Stimulated activated CD4-positive, alpha-beta T cell treated with anti-CD3 and anti-CD28 coated beads, Interleukin-1b, Interleukin-23, amount 100 ng/mL, for 1 hour (primary cell): ENCODE measurements at places on chromosomes 5 and 9.

GRCh38 chr9:88399966-88400365 lies 11.7 kb downstream of the SPIN1 start:
- no peak for DNase-seq

DNA sequence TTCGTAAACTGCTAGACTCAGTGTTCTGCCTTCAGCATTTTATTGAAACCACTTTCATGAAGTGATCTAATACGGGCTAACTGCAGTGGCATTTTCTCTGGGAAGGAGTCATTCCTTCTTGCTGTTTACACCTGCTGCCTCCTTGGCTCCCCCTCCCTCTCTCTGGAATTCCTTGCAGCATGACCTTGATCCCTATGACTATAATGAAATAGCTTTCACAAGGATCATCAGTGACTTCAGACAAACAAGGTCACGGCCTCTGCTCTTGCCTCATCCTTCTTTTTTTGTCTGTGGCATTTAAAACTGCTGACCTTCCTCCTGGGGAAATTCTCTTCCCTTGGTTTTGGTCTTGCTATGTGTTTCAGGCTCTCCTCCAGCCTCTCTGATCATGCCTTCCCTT lies 90.2 kb downstream of the ZNF462 start:
- no peak for DNase-seq

- DNase-seq, result no peak
These were observed 4.5 kb downstream of the TTC23L start for GRCh38 chr5:34843497-34843896.

DNA sequence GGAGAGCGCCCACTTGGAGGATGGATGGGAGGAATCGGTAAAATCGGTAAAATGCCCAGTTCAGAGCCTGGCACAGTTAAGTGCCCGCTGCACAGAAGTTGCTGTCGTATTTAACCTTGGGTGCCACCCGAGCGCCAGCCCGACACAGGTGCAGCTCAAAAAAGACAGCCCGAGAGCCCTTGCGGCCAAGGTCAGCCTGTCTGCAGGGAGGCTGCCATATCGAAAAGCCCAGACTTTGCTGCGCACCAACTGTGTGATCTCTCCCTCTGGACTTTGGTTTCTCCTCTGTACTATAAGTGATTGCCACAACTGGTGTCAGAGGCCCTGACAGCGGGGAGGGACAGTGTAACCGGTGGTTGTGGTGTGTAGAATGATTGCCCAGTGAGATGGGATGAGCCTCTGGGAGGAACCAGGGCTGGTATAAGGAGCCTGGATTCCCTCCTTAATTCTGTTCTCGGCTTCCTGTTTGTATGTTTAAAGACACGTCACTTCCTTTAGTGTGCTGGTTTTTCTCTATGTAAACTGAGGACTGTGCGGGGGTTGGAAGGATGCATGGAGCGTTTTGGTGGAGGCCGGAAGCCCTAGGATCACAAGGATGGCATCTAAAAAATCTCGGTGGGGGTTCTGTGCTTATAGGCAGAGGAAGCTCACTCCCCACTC lies 792 bp downstream of the NTMT1 start:
- DNase-seq, result no peak

DNA sequence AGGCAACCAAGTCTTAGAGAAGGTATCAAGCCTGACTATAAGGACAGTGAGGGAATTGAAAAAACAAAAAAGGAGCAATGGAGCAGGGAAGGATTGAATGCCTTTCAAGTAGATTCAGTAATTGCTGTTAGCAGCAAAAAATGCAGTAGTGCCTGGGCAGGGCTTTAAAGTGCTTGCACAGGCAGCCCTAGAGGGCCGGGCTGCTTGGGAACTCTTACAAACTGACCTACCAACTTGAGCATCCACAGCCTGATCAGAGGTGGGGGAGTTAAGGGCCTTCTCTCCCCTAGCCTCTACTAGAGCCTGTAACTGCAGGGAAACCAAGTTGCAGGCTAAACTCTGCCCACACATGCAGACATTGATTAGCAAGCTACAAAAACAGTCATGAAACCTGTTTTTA lies 19.4 kb downstream of the FXN start:
- DNase-seq, result no peak

- DNase-seq, result no peak
These were observed 1.8 kb upstream of the FAM78A start for GRCh38 chr9:131277910-131278701.

- no peak for DNase-seq
These were observed 230.4 kb downstream of the DOCK8 start for GRCh38 chr9:445033-445432.

GRCh38 chr5:132215329-132215728 lies 12.3 kb downstream of the P4HA2 start:
- DNase-seq, result no peak

GRCh38 chr5:53987101-53987500 lies 323.3 kb downstream of the ARL15 start:
- no peak for DNase-seq

DNA sequence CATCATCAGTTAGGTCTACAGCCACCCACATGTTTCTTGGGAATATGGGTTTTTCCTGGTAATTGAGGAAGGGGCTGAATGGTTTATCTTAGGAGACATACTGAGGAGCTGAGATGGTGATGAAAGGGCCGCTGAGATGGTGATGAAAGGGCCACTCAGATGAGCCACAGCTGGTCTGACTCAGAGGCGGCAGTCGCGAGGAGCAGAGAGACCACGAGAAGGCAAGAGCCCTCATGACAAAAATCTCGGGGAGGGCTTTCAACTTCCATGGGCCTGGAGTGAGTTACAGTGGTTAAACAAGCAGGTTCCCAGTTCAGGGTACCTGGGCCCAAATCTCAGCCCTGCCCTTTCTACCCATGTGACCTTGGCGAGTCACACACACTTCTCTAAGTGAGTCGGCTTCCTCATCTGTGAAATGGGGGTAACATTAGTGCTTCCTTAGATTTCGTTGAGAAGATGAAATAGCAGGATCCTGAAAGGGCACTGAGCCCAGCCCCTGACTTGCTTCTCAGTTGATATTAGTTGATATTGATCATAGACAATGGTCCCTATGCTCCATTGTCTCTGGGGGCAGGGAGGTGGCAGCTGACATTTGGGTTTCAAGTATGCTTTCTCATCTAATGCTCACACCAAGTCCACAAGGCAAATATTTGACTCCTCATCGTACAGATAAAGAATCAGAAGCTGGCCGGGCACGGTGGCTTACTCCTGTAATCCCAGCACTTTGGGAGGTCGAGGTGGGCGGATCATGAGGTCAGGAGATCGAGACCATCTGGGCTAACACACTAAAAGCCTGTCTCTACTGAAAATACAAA lies 169.5 kb downstream of the RGS3 start:
- no peak for DNase-seq

DNA sequence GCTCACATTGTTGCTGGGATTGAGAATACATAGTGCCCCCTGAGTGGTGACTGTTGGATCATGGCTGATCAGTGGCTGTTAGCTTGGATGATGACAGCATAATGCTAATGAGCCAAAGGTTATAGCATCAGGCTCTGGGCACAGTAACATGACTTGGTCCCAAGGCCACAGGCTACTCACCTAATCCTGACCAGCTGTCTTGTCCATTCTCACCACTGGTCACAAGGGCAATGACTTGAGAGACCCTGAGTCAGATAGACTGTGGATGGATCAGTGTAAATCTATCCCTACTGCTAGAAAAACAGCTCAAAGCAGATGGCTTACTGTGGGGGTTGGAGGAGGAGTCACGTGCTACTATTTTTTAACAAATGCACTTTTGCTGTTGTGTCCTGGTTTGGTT lies 74.7 kb downstream of the AOPEP start:
- no peak for DNase-seq

GRCh38 chr5:80736730-80737129 lies 81.9 kb upstream of the DHFR start:
- DNase-seq, result no peak

GRCh38 chr5:149094996-149095395 lies 32.1 kb upstream of the SH3TC2 start:
- no peak for DNase-seq

DNA sequence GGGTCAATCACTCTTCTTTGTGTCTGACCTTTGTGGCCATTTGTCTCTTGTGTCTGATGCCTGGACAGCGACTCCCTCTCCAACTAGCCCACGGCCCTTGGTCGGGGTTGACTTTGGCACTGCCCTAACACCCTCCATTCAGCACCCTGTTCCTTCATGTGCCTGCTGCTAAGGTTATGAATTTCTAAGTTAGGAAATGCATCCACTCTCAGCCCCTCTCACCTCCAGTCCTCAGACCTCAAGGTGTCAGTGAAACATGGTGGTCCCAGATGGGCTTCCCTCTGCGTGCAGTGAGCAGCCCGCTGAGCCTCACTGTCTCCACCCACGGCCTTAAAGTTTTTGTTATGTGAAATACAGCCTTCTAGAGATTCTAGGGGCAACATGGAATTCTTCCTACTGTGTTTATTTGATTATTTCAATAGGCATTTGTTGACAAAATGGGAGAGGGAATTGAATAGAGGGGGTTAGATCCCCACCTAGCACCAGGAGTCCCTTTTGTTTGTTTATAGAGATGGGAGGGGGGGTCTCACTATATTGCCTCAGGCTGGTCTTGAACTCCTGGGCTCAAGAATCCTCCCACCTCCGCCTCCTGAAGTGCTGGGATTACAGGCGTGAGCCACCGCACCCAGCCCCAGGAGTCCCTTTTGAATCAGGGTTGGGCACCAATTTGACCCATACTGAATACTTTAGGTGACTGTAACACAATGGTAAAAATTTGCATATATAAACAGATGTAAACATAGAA lies 1.6 kb upstream of the GLIPR2 start:
- no peak for DNase-seq

DNA sequence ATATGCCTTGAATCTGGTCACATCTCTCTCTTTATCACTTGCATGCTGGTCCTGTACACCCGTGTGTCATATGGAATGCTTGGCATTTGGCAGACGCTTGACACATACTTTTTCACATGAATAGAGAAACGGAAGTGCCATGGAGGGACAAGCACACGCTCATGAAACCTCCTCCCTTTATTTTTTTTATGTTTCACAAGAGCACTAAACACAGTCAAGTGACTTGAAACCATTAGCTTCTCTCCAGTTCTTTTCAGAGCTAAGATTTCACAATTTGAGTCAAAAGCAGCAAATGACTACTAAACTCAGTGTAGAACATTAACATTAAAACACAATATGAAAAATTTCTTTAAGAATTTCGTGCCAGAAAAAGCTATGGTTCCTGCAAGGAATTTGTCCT lies 151.1 kb downstream of the DOCK2 start:
- no peak for DNase-seq

GRCh38 chr5:103119070-103119764 lies 721 bp downstream of the GIN1 start:
- no peak for DNase-seq

DNA sequence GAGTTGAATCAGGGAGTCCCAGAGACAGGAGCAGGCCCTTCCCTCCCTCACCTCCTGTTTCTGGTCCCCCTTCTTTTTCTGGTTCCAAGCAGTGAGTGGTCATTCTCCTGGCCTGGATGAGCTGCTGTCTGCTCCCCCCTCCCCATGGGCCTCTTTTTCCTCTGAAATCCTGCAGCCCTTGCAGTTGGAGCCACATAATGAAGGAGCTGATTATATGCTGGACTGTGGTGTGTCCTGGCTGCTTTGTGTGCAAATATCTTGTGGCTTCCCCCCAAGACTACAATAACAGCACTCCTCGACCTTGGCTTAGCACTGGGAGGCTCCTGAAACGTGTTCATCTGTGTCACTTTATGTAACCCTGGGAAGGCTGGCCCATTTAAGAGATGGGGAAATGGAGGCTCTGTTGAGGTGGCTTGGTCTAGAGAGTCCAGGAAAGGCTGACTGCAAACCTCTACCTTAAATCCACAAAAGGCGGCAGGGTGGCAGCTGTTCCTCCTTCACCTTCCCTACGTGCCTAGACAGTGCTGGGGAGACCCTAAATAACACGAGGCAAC lies 69.2 kb downstream of the SH3PXD2B start:
- DNase-seq, result no peak

GRCh38 chr9:81724242-81724889 lies 35.0 kb upstream of the TLE1 start:
- DNase-seq, result no peak

DNA sequence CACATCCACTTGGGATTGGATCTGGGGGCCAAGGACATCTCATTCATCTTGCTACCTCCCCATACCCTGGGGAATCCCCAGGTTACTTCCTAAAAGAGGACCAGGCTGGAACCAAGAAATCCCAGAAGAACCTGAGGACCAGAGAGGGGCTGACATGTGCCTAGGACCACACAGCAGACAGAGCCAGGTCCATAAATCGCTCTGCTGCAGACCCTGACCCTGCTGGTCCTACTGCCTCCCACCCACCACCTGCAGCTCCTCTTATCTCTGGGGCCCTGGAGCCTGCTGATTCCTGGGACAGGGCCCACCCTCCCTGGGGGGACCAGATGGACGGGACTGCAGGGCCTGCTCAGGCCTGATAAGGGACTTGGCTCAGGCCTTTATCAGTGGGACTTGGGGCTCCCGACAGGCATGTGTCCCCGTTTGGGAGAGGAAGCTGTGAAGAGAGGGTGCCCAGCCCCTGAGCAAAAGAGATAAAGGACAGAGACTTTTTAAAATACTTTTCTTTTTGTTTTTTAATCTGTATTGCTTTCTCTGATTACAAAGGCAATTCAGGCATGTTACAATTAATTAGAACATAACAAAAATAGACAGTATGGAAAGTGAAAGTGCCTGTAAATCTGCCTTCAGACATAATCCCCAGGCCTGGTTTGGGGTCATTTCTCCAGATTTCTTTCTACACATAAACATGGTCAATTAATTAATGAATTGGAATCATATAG lies 101.3 kb upstream of the LARP1 start:
- DNase-seq, result no peak

GRCh38 chr5:23257656-23258055 lies 249.8 kb upstream of the PRDM9 start:
- no peak for DNase-seq

GRCh38 chr5:88818296-88818695 lies 64.7 kb downstream of the MEF2C start:
- DNase-seq, result no peak

DNA sequence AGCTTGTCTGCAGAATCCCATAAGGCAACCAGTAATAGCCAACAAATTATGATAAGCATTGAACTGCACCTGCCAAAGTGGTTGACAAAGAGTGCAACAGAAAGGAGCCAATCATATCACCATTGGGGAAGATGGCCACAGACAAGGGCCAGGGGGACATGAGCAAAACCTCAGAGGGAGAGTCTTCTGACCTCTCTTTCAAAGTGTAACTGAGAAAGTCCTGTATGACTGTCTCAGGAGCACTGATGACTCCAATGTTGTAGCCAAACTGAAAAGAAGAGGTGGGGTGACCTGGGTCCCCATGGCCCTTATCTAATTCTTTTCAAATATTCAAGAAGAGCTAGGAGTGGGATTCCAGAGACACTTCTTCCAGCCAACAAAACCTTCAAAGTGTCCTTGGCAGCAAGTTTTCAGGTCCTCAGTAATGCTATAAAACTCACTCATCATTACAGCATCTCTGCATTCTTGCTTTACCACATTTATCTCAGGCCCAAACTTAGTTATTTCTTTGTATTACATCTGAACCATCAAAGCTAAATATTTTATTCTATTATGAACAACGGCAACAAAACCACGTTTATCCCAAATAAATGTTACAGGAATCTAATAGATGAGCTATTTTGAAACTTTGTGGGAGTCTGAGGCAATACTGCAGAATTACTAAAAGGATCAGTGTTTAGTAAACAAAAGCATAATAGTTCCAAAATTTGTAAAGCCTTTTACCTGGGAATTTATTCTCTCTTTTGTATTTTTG lies 24.4 kb downstream of the FBLL1 start:
- DNase-seq, result no peak
